Activated naive CD8-positive, alpha-beta T cell treated with anti-CD3 and anti-CD28 coated beads, Interleukin-2, amount 50 U/mL, for 16 hours (primary cell): ENCODE measurements at places on chromosomes 11 and 22.

- no peak for DNase-seq
Measured at GRCh38 chr11:78289552-78290292, 101.0 kb downstream of the USP35 start.

DNA sequence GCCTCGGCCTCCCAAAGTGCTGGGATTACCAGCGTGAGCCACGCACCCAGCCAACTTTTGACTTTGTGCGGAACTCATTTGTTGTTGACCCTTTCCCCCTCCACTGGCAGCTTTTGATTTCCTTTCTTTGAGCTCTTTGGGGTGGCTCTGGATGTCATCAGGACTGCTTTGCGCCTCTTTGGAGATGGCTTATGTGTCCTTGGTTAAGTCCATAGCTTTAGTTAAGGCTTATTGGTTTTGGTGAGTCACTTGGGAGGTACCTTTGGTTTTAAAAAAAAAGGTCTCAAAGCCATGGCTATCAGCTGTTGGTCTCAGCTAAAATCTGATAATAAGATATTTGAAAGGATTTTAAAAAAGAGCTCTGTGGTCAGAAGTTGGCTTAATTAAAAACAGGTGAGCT, 5.1 kb upstream of the ARSA start:
- no peak for DNase-seq

DNA sequence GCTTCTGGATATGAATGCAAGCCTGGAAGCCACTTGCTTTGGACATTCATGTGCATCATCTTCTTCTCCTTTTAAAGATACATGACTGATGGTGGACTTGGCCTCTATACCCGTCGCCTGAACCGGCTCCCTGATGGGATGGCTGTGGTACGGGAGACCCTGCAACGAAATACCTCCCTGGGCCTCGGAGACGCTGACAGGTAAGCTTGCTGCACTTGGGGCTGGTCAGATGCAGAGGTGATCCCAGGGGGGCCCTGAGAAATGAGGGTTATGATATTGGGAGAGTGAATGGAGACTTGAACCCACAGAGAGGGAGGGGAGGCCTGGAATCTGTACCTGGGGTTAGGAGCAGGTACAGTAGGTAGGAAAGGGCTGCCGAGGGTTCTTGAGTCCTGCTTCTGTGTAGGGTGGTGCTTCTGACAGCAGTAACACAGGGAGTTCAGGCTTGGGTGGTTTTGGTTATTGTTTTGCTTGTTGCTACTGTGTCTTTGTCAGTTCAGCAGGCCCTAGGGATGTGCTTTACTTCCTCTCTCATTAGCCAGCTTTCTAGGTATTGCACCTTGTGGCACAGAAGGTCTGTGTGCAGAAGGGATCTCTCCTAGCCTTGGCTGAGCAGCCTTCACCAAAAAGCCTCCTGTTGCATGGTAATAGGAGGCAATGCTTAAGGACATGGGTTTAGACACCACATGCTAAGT, 176.1 kb downstream of the DBX1 start:
- DNase-seq, result no peak

- no peak for DNase-seq
Measured at GRCh38 chr11:126132319-126132718, 69.7 kb upstream of the CDON start.

DNA sequence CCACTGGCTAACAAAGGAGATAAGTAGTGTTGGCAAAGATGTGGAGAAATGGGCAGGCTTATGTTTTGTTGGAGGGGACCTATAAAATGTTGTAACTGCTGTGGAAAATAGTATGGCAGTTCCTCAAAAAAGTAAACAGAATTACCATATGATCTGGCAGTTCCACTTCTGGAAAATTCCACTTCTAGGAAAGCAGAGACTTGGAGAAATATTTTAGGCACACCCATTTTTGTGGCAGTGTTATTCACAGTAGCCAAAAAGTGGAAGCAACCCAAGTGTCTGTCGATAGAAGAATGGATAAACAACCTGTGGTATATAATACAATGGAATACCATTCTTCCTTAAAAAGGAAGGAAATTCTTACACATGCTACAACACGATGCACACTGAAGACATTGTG, 57.0 kb upstream of the ADORA2A start:
- DNase-seq, result no peak

DNA sequence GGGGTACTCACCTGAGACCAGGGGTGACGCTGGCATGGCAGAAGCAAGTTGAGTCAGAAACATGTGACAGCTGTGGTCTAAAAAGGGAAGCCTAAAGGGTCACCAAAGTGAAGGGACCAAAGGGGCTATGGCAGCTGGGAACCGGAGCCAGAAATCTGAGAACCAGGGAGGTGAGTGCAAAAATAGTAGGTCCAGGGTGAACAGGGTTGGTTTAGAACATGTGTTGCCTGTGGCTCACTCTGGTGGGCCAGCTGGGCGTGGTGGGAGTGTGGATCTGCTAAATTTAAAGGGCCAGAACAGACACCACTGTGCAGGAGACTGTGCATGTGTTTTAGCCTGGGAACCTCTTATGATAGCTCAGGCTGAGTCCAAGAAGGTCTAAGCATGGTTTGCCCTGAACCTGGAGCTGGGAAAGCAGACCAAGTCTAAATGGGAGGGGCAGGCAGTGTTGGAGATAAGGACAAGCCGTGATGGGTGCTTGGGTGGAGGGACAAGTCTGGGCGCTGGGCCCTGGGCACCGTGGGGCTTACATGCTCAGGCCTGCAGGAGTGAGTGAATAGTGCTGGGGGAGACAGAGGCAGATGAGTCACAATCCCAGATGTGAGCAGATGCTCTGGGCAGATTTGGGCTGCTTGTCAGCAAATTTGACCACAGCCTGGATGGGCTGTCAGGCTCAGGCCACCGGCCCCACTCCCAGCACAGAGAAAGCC, 41.4 kb upstream of the ZBED5 start:
- no peak for DNase-seq

- DNase-seq, result no peak
Measured at GRCh38 chr11:80388130-80388529, 947.3 kb upstream of the TENM4 start.

GRCh38 chr11:12757416-12757815, 83.2 kb downstream of the TEAD1 start:
- no peak for DNase-seq

DNA sequence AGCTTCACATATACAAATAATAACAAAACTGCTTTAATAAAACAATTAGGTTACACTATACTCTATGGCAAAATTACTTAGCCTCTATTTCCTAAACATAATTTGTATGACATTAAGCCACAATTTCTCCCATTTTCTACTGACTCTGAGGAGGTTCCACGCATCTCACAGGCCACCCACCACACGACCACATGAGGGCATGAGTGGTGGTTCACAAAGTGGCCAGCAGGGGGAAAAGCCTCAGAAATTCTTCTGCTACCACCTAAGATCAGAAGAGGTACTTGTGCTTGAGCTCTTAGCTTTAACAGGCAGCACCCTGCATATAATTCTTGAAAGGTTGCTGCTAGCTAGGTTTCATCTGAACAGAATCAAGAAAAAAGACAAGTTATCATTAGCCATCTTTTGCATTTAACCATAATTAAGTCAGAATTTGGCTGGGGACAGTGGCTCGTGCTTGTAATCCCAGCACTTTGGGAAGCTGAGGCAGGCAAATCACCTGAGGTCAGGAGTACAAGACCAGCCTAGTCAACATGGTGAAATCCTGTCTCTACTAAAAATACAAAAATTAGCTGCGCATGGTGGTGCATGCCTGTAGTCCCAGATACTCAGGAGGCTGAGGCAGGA, 7.7 kb downstream of the LPXN start:
- DNase-seq, result peak; percentile 37

GRCh38 chr11:64553554-64554201, 37.3 kb upstream of the SLC22A12 start:
- peak; percentile 13 for DNase-seq

GRCh38 chr11:131845255-131845654, 474.8 kb downstream of the NTM start:
- no peak for DNase-seq

- DNase-seq, result no peak
Measured at GRCh38 chr11:131637469-131638175, 267.2 kb downstream of the NTM start.

GRCh38 chr11:64542172-64543125, 48.6 kb upstream of the SLC22A12 start:
- DNase-seq, result no peak

- no peak for DNase-seq
Measured at GRCh38 chr11:10911907-10912306, 54.1 kb upstream of the ZBED5 start.

GRCh38 chr11:120136356-120136755, 1.6 kb downstream of the TRIM29 start:
- DNase-seq, result no peak

GRCh38 chr11:118572061-118572980, at the start of gene ARCN1:
TSS of gene ARCN1 (plus strand) at chr11:118572409. CDS start at chr11:118572548, 139 bp downstream.
- peak; percentile 43 for DNase-seq

DNA sequence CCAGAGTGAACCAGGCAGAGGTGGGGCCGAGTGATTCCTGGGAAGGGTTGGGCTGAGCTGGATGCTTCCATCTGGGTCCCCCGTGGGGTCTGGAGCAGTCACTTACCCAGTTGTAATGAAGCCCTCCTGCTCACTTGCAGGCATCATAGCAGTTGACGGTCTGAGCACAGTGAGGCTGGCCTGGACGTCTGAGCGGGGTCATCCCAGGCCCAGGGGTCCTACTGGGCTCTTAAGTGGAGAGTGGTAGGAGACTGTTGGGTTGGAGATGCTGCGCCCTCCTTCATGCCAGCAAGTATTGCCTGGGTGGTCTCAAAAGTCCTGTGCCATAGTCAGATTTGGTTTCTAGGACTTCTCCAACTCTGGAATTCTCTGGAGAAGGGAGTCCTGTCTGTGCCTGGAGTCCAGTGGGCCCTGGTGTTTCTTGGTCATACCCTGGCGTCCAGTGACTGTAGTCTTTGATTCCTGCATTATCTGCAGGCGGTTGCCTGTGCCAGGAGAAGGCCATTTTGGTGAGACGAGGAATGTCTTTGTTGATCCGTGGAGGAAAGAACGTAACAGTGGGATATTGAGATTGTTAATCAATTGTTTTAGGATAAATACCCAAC, 82.3 kb downstream of the TBC1D22A start:
- no peak for DNase-seq

- no peak for DNase-seq
Measured at GRCh38 chr11:46778416-46778815, 59.4 kb downstream of the F2 start.

- DNase-seq, result no peak
Measured at GRCh38 chr22:46082633-46083032, 67.7 kb upstream of the PPARA start.

- DNase-seq, result no peak
Measured at GRCh38 chr11:21710809-21711208, 482.1 kb upstream of the ANO5 start.

- DNase-seq, result no peak
Measured at GRCh38 chr11:71333473-71333872, 81.1 kb upstream of the SHANK2 start.

GRCh38 chr11:45935349-45936064, 13.1 kb downstream of the LARGE2 start:
- no peak for DNase-seq

DNA sequence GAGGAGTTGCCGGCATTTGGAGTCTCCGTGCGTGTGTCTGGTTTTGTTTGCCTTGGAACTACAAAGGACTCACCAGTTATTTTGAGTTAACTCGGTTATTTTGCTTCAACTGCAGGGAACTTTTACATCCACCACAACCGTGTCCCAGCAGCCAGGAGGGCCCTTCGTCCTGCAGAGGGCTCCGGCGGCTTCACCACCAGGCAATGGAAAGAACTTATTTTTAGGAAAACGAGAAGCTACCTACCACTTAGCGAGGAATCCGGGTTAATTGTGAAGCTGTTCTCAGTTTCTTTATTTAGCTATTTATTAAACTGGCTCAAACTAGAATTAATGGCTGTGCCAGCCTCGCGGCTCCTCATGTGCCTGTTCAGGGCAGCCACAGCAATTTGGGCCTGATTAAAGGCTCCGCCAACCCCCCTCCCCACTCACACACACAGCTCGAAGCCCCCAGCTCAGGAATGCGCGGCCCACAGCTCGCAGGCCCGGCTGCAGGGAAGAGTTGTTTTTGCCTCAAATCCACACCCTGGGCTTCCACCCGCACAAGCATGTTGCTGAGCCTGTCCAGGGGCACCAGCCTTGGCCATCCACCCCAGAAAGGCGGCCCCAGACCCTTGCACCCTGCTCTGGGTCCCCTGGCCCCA, 55.9 kb upstream of the FGF3 start:
- DNase-seq, result no peak

- DNase-seq, result no peak
Measured at GRCh38 chr11:103709371-103709770, 327.1 kb upstream of the DDI1 start.

DNA sequence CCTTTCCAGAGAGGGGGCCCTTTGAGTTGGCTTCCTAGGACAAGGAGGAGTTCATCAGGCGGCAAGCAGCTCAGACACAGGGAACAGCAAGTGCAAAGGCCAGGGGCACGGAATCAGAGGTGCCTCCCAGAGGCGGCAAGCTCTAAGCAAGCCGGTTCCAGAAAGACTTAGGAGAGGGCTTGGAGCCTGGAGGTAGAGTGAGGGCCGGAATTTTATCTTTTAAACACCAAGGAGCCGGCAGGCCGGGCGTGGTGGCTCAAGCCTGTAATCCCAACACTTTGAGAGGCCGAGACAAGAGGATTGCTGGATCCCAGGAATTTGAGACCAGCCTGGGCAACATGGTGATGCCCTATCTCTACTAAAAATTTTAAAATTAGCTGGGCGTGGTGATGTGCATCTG, 26.6 kb downstream of the FADD start:
- DNase-seq, result no peak

GRCh38 chr11:132862137-132862536, 670.2 kb downstream of the OPCML start:
- no peak for DNase-seq

- DNase-seq, result no peak
Measured at GRCh38 chr11:9231848-9232177, 33.3 kb downstream of the DENND5A start.

DNA sequence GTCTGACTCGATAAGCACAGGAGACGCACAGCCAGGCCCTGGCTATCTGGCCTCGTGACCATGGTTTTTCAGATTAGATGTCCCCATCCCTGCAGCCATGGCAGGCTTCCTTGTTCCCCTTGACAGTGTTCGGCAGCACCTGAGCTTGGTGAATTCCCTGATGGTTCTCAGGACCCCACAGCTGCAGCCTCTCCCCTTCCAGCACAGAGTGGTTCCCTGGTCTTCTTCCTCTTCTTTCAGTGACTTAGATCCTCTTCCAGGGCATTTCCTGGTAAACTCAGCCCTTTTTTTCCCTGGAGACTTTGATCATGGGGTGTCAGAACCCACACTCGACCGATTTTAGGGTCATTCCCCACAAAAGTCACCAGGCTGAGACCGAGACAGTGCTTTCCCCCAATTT, 14.5 kb downstream of the GLB1L3 start:
- no peak for DNase-seq

DNA sequence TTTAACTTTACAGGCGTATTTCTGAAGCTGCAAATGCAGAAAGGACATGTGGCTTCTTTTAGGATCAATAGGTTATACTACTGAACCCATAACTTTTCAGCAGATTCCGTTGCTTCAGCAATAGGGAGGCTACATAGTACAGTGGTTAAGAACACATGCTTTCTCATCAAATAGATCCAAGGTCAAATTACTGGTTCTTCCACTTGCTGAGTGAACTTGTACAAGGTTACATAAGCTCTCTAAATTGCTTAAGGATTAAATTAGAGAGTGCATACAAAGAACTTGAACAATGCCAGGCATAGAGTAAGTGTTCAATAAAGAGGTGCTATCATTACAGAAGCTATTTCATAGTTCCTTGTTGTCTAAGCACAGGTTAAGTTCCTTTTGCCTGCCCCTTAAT, 129.6 kb downstream of the BARX2 start:
- no peak for DNase-seq
